ENCODE measurements at places on chromosomes 4 and X.

- DNase-seq, result no peak
Observed at GRCh38 chr4:76909711-76910110, 11.8 kb upstream of the SOWAHB start.

DNA sequence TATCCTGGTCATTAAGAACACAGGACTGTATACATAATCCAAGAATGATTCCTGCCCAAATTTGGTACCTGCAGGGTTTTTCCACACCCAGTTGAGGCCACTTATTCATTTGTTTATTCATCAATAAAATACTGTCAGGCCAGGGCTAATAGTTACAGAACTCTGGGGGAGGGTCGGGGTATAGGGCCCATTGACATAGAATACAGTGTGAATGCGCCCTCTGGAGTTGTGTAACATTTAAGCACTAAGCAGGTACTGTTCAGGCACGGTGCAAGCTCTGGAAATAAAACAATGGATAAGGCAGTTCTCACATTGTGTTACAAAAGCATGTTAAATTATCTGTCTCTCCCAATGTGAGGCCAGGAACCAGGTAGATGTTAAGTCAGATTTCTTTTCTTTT, 30.8 kb upstream of the LRBA start:
- DNase-seq, result no peak

GRCh38 chr4:137524725-137525369, 7.4 kb downstream of the PCDH18 start:
- DNase-seq, result no peak

DNA sequence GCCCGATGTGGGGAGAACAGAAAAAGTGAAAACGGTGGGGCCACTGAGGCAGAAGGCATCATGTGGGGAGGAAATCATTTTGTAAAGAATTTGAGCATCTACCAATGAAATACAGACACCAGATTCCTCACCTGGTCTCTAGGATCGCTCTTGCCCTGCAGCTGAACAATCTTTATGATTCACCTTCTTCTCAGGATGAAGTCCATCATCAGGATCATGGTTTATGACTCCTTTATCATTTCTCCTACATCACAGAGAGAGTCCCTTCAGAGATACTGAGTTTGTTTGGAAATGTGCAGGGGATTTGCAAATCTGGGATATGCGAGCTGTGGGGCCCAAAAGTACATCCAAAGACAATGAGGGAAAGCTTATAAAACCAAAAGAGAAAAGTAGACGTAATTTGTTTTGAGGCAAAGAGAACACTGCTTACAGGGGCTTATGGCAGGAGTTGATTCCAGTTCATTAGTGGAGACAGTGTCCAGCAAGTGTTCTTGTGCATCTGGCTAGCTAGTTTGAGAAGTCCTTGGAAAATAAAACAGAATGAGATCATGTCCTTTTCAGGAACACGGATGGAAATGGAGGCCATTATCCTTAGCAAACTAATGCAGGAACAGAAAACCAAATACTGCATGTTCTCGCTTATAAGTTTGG, 15.3 kb upstream of the ANXA5 start:
- no peak for DNase-seq

DNA sequence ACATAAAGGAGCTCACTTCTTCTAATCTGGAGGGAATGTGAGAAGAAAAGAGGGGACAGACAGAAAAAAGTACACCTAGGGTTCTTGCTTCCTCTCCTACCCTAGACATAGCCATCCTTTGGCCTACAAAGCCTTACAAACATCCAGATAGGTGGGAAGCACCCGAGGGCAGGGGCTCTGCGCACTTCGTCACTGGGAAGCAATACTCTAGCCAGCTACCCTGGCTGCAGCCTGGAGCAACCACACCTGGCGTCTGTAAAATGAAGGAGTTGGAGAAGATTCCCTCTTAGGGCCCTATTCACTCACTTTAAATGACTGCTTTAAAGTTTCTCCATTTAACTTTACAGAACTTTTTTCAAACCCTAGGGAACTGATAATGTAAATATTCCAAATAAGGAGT, 65.7 kb upstream of the NOCT start:
- DNase-seq, result no peak

- DNase-seq, result no peak
Observed at GRCh38 chrX:119497185-119497584, 28.9 kb downstream of the SLC25A5 start.

DNA sequence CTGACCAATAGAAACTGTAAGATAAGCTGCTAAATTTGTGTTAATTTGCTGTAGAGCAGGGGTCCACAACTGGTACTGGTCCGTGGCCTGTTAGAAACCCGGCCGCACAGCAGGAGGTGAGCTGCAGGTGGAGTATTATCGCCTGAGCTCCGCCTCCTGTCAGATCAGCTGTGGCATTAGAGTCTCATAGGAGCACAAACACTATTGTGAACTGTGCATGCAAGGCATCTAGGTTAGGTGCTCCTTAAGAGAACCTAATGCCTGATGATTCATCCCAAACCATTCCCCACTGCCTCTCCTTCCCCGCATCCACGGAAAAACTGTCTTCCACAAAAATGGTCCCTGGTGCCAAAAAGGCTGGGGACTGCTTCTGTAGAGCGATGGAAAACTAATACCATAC, 19.7 kb downstream of the FBXW7 start:
- no peak for DNase-seq

DNA sequence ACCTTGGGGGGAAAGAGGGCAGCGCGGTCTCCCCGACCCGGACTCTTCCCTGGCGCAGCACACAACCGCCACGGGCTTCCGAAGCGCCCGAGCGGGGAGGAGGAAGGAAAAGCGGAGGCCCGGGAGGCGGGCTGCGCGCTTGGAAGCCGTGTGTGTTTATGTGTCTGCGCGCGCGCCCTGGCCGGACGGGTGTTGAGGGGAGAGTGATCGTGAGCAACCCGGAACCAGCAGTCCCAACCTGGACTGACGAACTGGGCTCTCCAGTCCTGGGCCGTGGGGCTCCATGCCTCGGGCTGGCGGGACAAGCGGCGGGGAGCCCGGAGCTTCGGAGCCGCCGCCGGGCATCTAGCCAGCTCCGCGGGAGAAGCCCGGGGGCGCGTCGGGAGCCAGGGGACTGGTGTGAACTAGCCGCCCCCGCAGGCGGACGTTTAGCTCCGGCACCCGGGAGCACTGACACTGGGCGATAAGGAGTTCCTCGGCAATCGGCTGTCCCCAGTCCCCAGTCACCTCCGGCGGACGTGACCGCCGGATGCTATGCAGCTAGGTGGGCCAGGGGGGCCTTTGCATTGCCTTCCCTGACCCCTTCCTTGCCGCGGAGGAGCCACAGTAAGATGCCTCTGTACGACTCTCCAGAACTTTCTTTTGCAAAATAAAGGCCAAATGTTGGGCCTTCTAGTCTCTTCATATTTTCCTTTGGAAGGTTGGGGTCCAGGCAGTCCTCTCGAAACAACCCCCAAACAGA, 74.8 kb upstream of the BCOR start:
- no peak for DNase-seq

GRCh38 chr4:139419388-139419914, 34.5 kb upstream of the RAB33B start:
- peak; percentile 72 for DNase-seq

- DNase-seq, result no peak
Observed at GRCh38 chr4:37673538-37674192, 12.5 kb downstream of the RELL1 start.

GRCh38 chr4:77026322-77026704, 49.5 kb downstream of the CCNI start:
- no peak for DNase-seq

All from adrenal gland (tissue), 19 donors.